PC-9 (cell line): ENCODE measurements at places on chromosomes 7 and 10.

- no peak for DNase-seq
These were observed 50.4 kb downstream of the NEURL1 start for GRCh38 chr10:103543617-103544525.

- peak; percentile 13 for DNase-seq
These were observed 14.0 kb upstream of the IL6 start for GRCh38 chr7:22712999-22713398.

GRCh38 chr10:113245286-113245685 is 295.2 kb downstream of the TCF7L2 start:
- no peak for DNase-seq

- no peak for DNase-seq
These were observed 24.8 kb downstream of the SFXN4 start for GRCh38 chr10:119140603-119141245.

DNA sequence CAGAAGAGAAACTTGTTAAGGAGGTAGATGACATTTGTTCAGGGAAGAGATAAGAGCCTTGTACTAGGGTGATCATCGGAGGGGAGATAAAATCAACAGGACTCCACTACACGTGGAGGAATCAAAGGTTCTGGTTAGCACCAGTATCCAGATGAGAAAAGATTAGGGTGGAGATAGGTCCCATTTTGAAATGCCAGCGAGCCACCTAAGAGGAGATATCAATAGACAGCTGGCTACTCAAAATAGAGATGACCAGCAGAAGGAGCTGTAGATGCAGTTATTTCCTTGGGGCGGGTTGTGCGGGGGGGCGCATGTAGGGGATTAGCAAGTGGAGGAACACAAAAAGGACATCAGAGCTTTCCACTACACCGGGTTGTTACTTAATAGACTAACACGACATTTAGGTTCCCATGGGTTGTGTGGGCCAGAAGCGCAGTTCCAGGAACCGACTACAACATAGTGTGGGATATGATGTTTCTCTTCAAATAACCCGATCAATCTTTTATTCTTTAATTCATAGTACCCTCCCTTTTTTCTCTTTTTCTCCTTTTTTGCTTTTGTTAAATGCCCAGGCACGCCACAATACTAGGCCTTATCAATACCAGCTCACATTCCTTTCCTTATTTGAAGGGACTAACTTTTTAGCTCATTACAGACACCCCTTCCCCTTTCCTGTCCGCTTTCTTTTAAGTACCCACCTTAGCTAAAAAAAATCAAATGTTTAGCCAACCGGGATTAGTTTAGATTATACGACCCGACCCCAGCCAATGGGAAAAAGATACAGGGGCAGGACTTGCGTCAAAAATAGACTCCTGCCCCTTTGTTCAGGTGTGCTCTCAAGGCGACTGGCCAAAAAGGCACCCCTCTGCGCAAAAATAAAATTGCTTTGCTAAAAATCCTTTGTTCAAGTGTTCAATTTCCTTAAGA is 2.0 kb upstream of the KIF11 start:
- DNase-seq = no peak

DNA sequence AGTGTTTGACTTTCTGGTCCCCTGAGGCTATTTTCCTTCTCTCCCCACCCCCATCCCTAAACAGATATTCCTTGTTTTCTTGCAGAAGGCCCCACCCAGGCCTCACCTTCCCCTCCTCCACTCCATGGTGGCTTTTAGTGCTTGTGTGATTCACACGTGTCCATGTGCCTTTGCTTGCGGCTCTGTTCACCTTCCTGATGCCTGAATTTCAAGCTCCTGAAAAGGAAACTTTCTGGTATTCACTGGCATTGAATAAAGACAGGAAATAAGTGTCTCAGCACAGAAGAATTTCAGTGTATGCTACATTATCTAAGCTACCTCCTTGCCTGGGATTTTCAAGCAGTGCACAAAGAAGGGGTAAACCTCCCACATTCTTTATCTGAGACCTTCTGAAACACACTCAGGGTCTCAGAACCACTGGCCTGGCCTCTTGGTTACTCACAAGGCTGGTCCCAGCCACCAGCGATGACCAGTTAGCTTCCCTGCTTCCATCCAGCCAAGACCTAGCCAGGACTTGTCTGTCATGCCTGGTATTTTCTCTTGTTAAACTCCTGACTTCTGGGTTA is 17.2 kb upstream of the UBE2H start:
- peak; percentile 97 for DNase-seq

- no peak for DNase-seq
These were observed 9.4 kb upstream of the TMEM168 start for GRCh38 chr7:112799448-112800120.
